AML-193 (cell line): ENCODE measurements at places on chromosomes 16 and 17.

DNA sequence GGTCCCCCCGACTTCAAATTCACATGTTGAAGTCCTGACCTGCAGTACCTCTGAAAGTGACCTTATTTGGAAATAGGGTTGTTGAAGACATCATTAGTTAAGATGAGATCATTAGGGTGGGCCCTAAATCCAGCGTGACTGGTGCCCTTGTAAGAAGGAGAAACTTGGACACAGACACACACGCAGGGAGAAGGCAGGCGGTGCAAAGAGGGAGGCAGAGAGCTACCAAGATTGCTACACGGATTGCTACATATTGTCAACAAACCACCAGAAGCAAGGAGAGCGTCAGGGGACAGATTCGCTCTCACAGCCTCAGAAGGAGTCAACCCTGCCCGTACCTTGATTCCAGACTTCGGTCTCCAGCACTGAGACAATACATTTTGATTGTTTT lies 6.8 kb upstream of the WBP2 start:
- no peak for DNase-seq

GRCh38 chr16:14302031-14302398 lies 230.9 kb downstream of the MRTFB start:
- DNase-seq, result no peak

DNA sequence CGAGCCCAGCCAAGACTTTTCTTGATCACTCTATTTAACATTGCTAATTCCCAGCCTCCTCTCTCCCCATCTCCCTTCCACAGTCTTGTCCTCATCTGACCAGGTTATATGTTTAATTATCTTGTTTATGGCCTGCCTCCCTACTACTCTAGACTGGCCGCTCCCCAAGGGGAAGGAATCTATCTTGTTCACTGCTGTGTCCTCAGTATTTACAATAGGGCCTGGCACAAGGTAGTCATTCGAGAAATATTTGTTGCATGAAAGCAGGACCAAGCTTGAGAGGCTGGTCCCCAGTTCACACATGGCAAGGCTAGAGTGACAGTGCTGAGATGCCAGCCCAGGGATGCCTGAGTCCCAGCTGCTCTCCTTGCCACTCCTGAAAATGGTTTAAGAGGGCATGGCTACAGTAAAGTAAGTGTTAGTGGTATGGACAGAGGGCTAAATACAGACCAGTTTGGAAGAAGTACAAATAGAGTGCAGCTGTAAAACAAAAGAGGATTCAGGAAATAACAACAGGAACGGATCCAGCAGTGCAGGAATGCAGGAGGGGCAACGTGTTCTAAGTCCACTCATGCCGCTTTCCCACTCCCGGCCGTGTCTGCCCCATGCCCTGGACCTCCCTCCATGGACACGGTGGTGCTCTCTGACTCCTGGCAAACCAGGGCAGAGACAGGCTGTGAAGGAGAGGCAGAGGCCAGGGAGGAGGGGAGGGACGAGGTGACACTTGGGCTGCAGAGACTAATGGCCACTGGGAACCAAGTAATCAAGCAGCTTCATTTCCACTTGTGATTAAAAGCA lies 65.6 kb downstream of the TOM1L2 start:
- no peak for DNase-seq

GRCh38 chr16:8717892-8718415 lies 43.5 kb downstream of the ABAT start:
- DNase-seq, result no peak

GRCh38 chr16:20946015-20946629 lies 45.6 kb downstream of the LYRM1 start:
- DNase-seq, result no peak

DNA sequence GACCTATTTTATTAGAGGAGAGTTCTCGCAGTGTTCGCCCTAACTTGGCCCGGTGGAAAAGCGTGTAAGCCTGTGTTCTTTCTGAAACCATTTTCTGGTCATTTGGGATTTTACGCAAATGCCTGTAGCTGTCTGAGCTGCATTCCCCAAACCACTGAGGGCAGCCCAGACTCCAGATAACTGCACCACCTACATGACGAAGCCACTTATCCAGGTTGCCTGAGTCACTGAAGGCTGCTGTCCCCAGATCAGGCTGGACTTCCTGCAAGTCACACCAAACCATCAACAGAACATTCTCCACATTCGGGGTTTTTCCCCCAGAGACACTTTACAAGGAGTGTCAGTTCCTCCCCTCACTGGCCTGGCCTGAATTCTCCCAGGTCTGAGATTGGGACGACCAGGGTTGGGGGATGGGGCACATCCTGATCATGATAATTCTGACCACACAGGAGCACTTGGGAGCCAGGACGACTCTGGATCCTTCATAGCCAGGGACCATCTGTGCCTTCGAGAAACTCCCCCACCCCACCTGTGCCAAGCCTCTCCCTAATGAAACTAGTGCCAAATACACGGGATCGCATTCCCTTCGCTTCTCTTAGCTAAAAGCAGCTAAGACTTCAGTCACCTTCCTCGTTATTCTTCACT lies 2.3 kb downstream of the RPRML start:
- DNase-seq, result no peak

DNA sequence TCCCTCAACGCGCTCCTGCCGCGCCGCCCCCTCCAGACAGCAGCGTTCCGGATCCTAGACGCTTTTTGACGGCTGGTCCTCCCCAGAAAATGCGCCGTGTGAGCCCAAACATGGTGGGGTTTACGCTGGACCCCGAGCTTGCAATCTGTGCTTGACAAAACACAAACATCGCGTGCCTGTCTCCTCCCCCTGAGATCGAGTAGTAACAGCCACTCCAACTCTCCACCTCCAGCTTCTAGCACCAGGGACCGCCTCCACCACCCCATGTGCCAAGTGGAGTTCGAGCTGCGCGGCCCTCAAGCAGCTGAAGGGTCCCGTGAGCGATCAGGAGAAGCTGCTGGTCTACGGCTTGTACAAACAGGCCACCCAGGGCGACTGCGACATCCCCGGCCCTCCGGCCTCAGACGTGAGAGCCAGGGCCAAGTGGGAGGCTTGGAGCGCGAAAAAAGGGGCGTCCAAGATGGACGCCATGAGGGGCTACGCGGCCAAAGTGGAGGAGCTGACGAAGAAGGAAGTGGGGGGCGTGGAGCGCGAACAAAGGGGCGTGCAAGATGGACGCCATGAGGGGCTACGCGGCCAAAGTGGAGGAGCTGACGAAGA lies 656 bp upstream of the GEMIN4 start:
- DNase-seq, result no peak
